Ecto neural progenitor cell (in vitro differentiated cells): ENCODE measurements at places on chromosomes 3 and 15.

GRCh38 chr15:82535566-82536408 is 4.5 kb downstream of the RPS17 start:
- DNase-seq = no peak

- DNase-seq = no peak
These were observed 692 bp upstream of the C15orf39 start for GRCh38 chr15:75200765-75201615.

- no peak for DNase-seq
These were observed 29.9 kb downstream of the CLDN11 start for GRCh38 chr3:170448584-170448983.

GRCh38 chr3:67192466-67192865 is 194.4 kb downstream of the KBTBD8 start:
- DNase-seq = no peak

DNA sequence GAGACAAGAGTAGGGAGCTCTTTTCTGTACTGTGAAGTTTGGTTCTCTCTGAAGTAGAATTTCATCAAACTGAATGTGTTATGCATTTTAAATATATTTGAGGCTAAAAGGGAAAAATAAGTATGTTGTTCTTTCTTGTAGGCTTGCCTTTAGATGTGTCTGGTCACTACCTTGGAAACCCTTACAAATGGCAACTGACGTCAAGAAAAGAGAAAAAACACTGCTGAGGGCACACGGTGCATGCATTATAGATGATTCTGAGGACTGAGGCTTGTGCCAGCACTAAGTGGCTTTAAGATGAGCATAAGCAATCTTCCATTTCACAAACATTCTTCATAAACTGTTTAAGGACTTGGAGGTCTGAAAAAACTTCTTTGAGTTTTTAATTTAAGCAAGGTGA is 31.1 kb upstream of the ACTL6A start:
- DNase-seq = no peak

DNA sequence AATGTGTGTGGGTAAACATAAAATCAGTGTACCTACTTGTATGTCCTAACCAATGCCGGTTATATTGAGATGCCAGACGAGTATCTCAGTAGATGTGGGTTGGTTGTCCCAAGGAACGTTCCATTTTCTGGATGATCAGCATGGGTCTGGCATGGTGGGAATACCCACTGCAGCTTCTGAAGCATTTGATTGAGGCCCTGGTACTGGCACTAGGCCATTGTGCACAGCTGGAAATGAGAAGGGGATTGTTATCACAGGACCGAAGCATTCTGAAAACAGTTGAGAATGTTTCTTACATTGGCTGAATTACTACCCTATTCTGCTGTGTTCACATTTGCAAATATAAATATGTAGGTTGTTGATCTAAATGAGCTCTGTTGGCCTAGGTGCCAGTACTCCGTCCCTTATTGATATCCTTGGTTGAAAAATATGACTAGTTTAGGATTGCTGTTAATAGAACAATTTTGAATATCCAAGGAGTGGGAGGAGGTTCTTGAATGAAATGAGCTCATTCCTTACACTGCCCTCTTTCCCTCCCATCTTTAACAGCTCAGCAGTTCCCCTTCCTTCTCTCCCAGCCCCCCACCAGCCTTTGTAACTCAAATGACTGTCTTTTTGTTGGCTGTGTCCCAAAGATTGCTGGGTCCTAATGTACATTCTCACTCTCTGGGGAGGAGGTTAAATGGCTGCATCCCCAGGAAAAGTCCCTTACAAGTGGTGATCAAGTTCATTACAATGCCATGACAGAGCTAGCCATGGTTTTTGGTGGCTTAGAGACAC is 293.3 kb upstream of the TPM1 start:
- no peak for DNase-seq
